Activated B cell treated with CpG ODN at 0.5 μM for 24 hours (primary cell): ENCODE measurements at places on chromosomes 5 and 9. TPM values are rescaled to one million over a fixed set of nuclear protein-coding genes. Genes with fewer than 3 reads are reported as not detected.

- no peaks in the 10 kb centered on the region for H3K27me3 ChIP-seq
- DNase-seq: no peak
- H3K4me1 ChIP-seq: peaks cover 43% of the 10 kb centered on the region
- no peak overlapping the region for H3K27ac ChIP-seq
Observed at GRCh38 chr5:132406144-132406783, 36.8 kb downstream of the SLC22A5 start.

- DNase-seq: no peak
- H3K27me3 ChIP-seq: peaks cover 2% of the 10 kb centered on the region
- H3K4me3 ChIP-seq: no peak overlapping the region
- H3K36me3 ChIP-seq: no peaks in the 10 kb centered on the region
- no peak overlapping the region for H3K27ac ChIP-seq
- H3K4me1 ChIP-seq: no peaks in the 10 kb centered on the region
Observed at GRCh38 chr5:102711525-102712385, 43.4 kb upstream of the PAM start.

DNA sequence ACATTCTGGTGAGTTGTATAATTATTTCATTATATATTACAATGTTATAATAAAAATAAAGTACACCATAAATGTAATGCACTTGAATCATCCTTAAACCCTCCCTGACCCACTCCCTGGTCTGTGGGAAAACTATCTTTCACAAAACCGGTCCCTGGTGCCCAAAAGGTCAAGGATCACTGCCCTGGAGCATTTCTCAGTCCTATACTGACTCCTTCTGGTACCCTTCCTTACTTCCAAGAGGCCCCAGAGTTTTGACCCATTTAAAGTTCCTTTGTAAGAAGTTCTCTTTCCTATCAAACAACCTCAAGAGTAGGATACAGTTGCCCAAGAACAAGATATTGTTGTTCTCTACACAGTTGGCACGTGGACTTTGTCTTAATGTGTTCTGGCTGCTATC, 88.9 kb upstream of the TRPM3 start:
- no peak overlapping the region for H3K27ac ChIP-seq
- no peak overlapping the region for H3K4me3 ChIP-seq
- no peak for DNase-seq
- H3K4me1 ChIP-seq: no peaks in the 10 kb centered on the region

The FAM153A gene
- total RNA-seq: 0.05 and 0.64 TPM in 2 replicates

- DNase-seq: no peak
- no peak overlapping the region for H3K4me3 ChIP-seq
- no peaks in the 10 kb centered on the region for H3K4me1 ChIP-seq
- no peaks in the 10 kb centered on the region for H3K36me3 ChIP-seq
Observed at GRCh38 chr5:171610686-171611085, 174.9 kb upstream of the SMIM23 start.

DNA sequence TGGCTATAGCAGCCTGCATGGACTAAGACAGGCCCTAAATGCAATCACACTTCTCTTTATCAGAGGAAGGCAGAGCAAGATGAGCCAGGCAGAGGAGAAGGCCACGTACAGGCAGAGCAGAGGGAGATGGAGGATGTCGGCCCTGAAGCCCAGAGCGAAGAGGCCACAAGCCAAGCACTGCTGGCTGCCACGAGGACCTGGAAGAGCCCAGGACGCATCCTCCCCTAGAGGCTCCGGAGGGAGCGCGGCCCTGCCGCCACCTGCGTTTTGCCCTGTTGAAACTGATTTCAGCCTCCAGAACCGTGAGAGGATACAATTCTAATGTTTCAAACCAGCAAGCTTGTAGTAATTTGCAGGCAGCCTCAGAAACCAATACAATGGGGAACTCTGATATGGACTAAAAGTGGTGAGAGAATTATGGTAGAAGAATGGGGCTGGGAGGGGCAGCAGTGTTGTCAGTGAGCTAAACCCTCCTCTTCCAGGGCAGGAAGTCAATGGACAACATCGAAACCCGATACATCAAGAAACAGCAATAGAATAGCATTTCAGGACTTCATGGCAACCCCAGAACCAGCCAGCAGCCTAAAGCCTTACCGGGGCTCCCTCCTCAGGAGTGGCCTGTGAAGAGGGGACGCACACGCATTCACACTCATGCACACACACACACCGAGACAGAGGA, 32.6 kb downstream of the ADAMTS2 start:
- no peak overlapping the region for H3K4me3 ChIP-seq
- DNase-seq: no peak
- no peak overlapping the region for H3K27ac ChIP-seq
- H3K27me3 ChIP-seq: no peaks in the 10 kb centered on the region

DNA sequence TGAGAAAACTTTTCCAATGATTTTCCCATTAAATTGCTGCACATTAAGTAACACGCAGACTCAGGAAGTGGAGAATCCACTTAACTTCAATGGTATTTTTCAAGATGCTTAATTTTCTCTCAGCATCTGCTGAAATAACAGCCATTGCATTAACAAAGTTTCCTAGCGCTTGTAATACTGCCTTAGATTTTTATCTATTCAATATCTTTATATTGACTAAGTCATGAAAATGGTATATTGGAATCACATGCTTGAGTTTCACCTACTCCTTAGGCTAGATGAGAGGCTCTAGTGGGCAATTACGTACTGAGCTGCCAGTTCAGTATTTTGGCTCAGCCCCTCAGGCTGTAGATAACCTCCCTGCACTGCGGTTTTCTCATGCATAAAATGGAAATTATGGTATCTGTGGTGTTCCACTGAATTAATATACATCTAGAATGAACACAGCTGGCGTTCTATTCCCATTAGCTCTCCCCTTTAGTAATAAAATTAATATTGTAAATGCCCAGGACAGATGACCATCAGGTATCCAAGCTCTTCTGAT, 112.9 kb downstream of the MTX3 start:
- peaks cover 2% of the 10 kb centered on the region for H3K27me3 ChIP-seq
- no peaks in the 10 kb centered on the region for H3K4me1 ChIP-seq
- no peaks in the 10 kb centered on the region for H3K36me3 ChIP-seq

GRCh38 chr9:71115448-71115975, 5.9 kb downstream of the TRPM3 start:
- no peaks in the 10 kb centered on the region for H3K4me1 ChIP-seq
- no peak for DNase-seq
- H3K4me3 ChIP-seq: no peak overlapping the region
- H3K27me3 ChIP-seq: peaks cover 3% of the 10 kb centered on the region

DNA sequence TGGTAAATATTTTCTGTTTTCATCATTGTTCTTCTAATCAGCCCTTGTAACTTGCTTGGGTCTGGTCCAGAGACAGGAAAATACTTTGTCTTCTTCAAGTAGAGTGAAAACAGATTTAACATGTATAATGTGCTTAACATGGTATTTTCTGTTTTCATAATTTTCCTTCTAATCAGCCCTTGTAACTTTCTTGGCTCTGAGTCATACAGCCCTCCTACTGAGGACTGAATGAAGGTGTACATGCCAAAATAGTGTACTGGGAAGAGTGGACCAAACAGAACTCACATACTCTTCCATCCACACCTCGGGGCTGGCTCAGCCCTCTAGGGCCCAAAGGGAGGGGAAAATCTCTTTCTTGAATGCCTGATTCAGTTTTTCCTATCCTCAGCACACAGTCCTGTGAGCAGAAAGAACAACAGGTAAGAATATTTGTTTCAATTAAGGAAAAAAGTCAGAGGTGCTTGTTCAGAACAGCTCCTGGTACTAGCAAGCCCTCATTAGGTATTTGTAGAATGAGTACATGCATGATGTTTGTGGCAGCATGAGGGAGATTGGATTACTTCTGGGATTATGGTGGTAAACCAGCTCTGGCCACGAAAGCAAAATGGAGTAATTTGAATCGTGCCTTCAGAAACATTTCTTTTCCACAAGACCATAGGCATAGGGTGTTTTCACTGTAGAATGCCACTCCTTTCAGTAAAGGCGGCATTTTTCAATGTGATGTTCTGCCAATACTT, 24.2 kb upstream of the MACIR start:
- H3K4me3 ChIP-seq: no peak overlapping the region
- no peak overlapping the region for H3K27ac ChIP-seq
- no peak for DNase-seq
- no peaks in the 10 kb centered on the region for H3K4me1 ChIP-seq

The PLPPR1 gene
- total RNA-seq: not detected in 2 replicates

The PCDHB13 gene
- total RNA-seq: 0.07 and 0.09 TPM in 2 replicates

The NAIP gene
- total RNA-seq: 11.2 and 15.0 TPM in 2 replicates

DNA sequence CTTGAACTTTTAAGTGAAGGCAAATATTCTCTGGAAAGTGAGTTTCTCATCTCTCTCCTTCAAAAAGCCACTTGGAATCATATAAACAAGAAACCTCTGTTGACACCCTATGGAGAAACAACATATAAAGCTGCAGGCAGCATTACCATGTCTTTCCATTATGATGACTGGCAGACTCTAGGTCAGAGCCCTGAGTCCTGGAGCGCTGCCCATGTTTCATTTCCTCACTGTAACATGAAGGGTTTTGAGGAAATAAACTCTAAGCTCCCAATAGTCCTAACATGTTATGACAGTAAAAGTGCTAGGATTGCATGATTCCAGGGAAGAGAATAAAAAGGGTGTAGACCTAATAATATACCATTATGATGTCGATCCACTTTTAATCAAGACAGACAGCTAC, 220.6 kb downstream of the CTNND2 start:
- DNase-seq: no peak
- H3K4me3 ChIP-seq: no peak overlapping the region
- H3K36me3 ChIP-seq: no peaks in the 10 kb centered on the region
- H3K4me1 ChIP-seq: no peaks in the 10 kb centered on the region
- H3K27me3 ChIP-seq: no peaks in the 10 kb centered on the region

The OSTF1 gene
- 59.7 and 60.1 TPM in 2 replicates for total RNA-seq

- H3K27me3 ChIP-seq: no peaks in the 10 kb centered on the region
- no peak for DNase-seq
- H3K27ac ChIP-seq: no peak overlapping the region
- no peak overlapping the region for H3K4me3 ChIP-seq
- H3K4me1 ChIP-seq: peaks cover 2% of the 10 kb centered on the region
- peaks cover 4% of the 10 kb centered on the region for H3K36me3 ChIP-seq
Observed at GRCh38 chr9:2722715-2723114, 5.4 kb downstream of the KCNV2 start.

- no peaks in the 10 kb centered on the region for H3K27me3 ChIP-seq
- H3K27ac ChIP-seq: peak overlapping the region; percentile 81
- DNase-seq: no peak
- no peak overlapping the region for H3K4me3 ChIP-seq
- H3K36me3 ChIP-seq: peaks cover 52% of the 10 kb centered on the region
Observed at GRCh38 chr5:112907166-112907631, 14.8 kb downstream of the REEP5 start.

The BAAT gene
- total RNA-seq: not detected in 2 replicates

- H3K27ac ChIP-seq: no peak overlapping the region
- H3K4me3 ChIP-seq: no peak overlapping the region
- DNase-seq: no peak
- no peaks in the 10 kb centered on the region for H3K27me3 ChIP-seq
- no peaks in the 10 kb centered on the region for H3K36me3 ChIP-seq
- H3K4me1 ChIP-seq: no peaks in the 10 kb centered on the region
Observed at GRCh38 chr5:24643880-24644279, 898 bp downstream of the CDH10 start.

The FGFR4 gene
- total RNA-seq: 1.5 and 3.0 TPM in 2 replicates

GRCh38 chr5:176396330-176396729, 7.8 kb downstream of the HIGD2A start:
- no peaks in the 10 kb centered on the region for H3K4me1 ChIP-seq
- peaks cover 35% of the 10 kb centered on the region for H3K36me3 ChIP-seq
- no peak overlapping the region for H3K4me3 ChIP-seq
- no peak overlapping the region for H3K27ac ChIP-seq

GRCh38 chr5:179852993-179853547, 5.5 kb downstream of the MRNIP start:
- peak overlapping the region; percentile 17 for H3K4me3 ChIP-seq
- H3K4me1 ChIP-seq: peaks cover 44% of the 10 kb centered on the region
- H3K36me3 ChIP-seq: peaks cover 10% of the 10 kb centered on the region

The LCN15 gene
- not detected in 2 replicates for total RNA-seq

The ST8SIA4 gene
- total RNA-seq: 105 and 125 TPM in 2 replicates

DNA sequence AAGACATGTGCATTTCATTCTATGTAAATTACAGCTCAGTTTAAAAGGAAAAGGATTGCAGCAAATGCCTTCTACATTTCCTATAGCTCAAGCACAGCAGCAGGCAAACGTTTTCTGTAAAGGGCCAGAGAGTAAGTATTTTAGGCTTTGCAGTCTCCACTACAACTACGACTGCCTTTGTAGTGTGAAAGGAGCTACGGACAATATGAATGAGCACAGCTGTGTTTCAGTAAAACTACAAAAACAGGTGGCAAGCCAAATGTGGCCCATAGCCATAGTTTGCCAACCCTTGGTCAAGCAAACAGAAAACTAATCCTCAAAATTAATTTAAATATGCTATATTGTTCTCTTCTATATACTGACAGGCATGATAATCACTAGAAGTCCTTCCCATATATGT, 7.2 kb downstream of the PTBP3 start:
- peaks cover 33% of the 10 kb centered on the region for H3K36me3 ChIP-seq
- H3K27ac ChIP-seq: peak overlapping the region; percentile 42
- no peak for DNase-seq
- no peak overlapping the region for H3K4me3 ChIP-seq
- no peaks in the 10 kb centered on the region for H3K27me3 ChIP-seq

The BTNL3 gene
- total RNA-seq: not detected in 2 replicates

DNA sequence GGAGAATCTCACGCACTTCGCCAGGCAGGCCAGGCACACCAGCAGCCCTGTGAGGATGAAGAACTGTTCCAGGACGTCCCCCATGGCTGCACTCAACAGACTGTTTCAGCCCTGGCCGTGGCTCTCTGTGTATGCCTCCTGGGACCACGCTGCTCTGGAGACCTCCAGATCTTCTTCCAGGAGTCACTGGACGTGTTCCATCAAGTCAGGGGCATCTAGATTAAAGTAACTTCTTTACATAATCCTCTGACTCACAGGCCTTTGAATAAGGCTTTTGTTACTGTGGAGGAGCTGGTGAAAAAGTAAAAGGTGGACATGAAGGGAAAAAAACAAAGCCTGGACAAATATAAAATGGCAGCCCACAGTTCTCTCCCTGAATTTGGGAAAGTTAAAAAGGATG, at the start of gene HSD17B3:
HSD17B3 (minus strand) TSS at position 156 of the 400 bp plus-strand sequence; CDS start at position 84, 72 bp downstream.
- no peak within 1 kb of the TSS for H3K4me3 ChIP-seq
- no peak within 1 kb of the TSS for H3K27ac ChIP-seq
- H3K27me3 ChIP-seq: peaks cover 7% of the 10 kb centered on the region
- H3K36me3 ChIP-seq: no peaks in the 10 kb centered on the region

DNA sequence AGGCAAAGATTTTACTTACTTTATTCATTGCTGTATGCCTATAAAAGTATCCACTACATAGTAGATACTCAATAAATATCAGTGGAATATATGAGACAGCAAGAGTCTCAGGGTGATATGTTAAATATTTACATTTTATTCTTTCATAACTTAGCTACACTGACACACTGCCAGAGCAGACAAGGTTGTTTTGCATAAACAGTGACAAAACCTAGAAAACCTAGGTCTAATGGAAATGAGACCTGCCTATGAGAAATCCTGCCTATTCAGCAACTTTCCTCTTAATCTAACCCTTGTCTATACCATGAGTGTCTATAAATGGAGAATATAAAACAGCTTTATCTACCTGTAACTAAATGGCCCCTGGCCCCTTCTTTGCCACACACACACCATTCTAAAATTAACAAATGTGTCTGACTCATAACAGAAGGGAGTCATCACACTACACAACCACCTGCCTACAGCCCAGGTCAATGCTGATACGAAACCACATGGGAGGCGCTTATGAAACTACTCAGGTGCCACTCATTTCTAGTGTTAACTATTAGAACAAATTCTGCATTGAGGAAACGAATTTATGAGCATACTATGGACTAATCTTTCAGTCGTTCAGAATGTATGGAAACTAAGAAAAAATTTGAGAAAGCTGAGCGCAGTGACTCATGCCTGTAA, 60.3 kb downstream of the UBAP2 start:
- H3K27ac ChIP-seq: peak overlapping the region; percentile 2
- DNase-seq: no peak
- H3K4me1 ChIP-seq: peaks cover 6% of the 10 kb centered on the region
- peaks cover 47% of the 10 kb centered on the region for H3K36me3 ChIP-seq
- H3K4me3 ChIP-seq: no peak overlapping the region
- H3K27me3 ChIP-seq: no peaks in the 10 kb centered on the region
